ENCODE measurements at places on chromosomes 2 and 18.

DNA sequence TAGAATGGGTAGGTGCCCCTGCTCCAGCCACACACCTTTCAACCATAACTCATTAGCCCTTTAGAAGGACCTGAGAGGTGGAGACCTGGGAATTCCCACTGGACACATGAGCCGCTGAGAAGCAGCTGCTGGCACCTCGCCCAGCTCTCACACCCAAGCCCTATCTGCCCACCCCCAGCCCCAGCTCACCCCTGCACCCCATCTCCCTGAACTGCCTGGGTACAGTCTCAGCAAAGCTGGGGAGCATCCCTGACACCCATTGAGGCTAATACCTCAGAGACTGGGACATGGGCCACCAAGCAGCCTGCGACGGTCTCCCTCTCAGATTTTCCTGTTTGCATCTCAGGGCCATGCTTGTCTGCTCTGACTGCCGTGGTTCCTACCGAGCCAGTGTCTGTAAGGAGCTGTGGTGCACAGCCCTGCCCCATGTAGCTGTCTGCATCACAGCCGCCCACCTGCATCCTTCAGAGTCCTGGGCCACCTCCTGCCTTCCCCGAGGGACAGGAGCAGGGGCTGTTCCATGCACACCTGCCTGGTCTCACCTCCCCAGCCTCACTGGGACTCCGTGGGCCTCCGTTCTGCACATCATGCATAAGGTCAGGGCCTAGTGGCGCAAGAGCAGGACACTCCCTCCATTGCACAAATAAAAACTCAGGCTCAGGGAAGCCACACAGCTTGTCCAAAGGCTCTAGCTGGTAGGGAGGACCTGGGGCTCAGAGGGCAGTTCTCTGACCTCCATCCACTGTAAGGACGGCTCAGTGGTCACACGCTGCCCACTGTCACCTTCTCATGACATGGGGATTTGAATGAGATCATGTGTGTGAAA is 90.0 kb downstream of the SEPTIN10 start:
- DNase-seq = no peak

DNA sequence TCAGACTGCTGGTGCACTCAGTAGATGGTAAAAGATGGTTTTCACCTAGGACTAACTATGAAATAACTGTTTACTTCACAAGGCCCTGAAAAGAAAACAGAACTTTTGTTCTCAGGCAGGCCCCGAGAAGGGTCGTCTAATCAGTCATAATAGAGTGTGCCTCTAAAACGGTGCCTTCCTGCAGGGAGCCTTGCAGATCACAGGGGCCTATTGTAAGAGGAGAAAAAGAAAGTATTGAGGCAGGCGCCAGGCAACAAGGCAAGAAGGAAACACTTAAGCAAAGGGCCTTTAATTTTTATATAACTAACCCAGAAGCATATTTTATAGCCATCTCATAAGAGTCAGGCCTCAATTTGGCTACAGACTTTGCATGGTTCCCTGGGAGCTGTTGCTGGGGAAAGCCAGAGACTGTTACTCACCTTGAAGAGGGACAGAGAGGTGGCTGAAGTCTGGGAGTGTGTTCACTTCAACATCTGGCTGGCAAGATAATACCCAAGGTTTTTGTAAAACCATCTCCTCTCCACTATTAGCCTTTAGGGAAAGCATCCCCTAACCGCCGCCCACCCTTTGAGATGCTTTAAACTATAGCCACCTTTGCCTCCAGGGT is 117.1 kb downstream of the PRPF40A start:
- DNase-seq = no peak

- no peak for DNase-seq
Observed at GRCh38 chr18:5425721-5426120, 118.1 kb downstream of the EPB41L3 start.

- no peak for DNase-seq
Observed at GRCh38 chr2:60818272-60818671, 62.2 kb downstream of the PAPOLG start.

DNA sequence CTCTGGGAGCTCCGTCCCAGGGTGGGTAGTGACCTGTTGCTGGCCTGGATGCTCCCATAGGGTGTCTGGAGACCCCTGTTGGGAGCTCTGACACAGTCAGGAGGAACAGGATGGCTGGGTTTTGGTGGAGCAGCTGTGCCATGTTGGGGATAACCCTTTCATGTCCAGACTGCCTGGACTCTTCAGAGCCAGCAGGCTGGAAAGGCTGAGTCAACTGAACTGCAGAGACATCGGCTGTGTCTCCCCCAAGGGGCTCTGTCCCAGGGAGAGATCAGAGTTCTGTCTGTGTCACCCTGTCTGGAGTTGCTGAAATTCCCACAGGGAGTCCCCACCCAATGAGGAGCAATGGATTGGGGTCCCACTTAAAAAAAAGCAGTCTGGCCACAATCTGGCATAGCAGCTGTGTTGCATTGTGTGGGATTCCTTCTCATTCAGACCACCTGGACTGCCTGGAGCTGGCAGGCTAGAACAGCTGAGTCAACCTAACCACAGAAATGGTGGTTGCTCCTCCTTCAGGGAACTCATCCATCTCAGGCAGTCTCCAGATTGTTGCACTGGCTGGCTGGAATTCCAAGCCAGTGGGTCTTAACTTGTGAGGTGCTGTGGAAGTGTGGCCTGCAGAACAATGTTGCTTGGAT is 37.2 kb downstream of the AGPS start:
- peak; percentile 73 for DNase-seq

DNA sequence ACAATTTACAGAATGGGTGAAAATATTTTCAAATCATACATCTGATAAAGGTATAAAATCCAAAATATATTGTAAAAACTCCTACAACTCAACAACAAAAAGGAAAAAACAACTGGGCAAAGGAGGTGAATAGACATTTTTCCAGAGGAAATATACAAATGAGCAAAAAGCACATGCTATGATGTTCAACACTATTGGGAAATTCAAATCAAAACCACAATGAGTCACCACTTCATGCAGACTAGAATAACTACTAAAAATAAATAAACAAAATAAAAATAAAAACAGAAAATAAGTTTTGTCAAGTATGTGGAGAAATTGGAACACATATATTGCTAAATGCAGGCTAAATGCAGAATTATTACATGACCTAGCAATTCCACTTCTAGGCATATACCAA is 120.9 kb downstream of the FSIP2 start:
- no peak for DNase-seq

Measured in AG08396 (cell line).